PC-9 (cell line): ENCODE measurements at places on chromosomes 3 and 15.
A peak's percentile ranks its signal among the peaks of the same experiment; 100 is the strongest.

GRCh38 chr15:77409259-77410156 lies 10.4 kb downstream of the PEAK1 start:
- H3K4me1 ChIP-seq, result no peaks in the 10 kb centered on the region
- no peaks in the 10 kb centered on the region for H3K36me3 ChIP-seq
- H3K4me3 ChIP-seq, result no peak overlapping the region
- H3K27ac ChIP-seq, result no peak overlapping the region
- no peak for DNase-seq

DNA sequence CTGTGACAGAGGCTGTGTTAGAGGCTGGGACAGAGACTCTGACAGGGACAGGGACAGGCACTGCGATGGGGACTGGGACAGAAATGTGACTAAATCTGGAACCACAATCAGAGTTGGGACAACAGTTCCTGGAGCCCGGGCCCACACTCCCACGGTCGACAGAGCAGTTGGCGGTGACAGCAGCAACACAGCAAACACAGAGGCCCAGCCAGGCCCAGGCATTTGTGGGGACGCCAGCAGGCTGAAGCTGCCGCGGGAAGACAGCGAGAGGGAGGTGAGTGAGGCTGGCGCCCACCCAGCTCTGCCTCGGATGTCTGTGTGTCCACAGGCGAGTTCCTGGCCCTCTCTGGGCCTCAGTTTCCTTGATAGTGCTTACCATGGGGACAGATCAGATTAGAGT lies 9.3 kb upstream of the HCN4 start:
- no peaks in the 10 kb centered on the region for H3K36me3 ChIP-seq
- no peaks in the 10 kb centered on the region for H3K4me1 ChIP-seq
- no peak for DNase-seq
- H3K27ac ChIP-seq, result no peak overlapping the region

- no peaks in the 10 kb centered on the region for H3K27me3 ChIP-seq
- peak overlapping the region; percentile 88 for H3K27ac ChIP-seq
- peak overlapping the region; percentile 93 for H3K4me3 ChIP-seq
- DNase-seq, result no peak
- peaks cover 27% of the 10 kb centered on the region for H3K4me1 ChIP-seq
- no peaks in the 10 kb centered on the region for H3K36me3 ChIP-seq
Observed at GRCh38 chr3:20186600-20187004, 596 bp upstream of the SGO1 start.

DNA sequence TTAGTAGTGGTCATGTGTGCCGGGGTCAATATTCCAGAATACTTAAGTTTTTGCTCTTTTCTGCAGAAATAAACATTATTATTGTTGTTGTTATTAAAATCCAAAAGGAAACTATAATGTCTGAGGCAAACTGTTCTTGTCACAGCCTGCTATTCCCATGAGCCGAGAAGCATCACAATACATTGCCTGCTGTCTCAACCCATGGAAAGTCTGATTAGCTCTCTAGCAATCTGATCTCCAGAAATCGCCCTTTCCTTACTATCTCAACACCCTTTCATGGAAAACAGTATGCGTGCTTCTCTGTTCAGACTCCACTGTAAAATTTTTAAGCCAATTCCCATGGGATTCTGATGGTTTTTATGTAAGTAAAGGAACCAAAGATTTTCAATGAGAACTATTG lies 811.0 kb downstream of the TUSC7 start:
- no peaks in the 10 kb centered on the region for H3K27me3 ChIP-seq
- H3K4me3 ChIP-seq, result no peak overlapping the region
- no peak for DNase-seq
- no peak overlapping the region for H3K27ac ChIP-seq

GRCh38 chr3:46699676-46700523 lies 1.3 kb upstream of the TMIE start:
- DNase-seq, result peak; percentile 52
- H3K4me1 ChIP-seq, result peaks cover 10% of the 10 kb centered on the region; the same call in 1 of the 2 replicates
- H3K27ac ChIP-seq, result no peak overlapping the region

- no peak overlapping the region for H3K4me3 ChIP-seq
- DNase-seq, result no peak
Observed at GRCh38 chr3:7573330-7573729, 712.4 kb downstream of the GRM7 start.

- no peak overlapping the region for H3K4me3 ChIP-seq
- H3K27ac ChIP-seq, result no peak overlapping the region
Observed at GRCh38 chr3:185866995-185867394, 42.2 kb upstream of the IGF2BP2 start.

DNA sequence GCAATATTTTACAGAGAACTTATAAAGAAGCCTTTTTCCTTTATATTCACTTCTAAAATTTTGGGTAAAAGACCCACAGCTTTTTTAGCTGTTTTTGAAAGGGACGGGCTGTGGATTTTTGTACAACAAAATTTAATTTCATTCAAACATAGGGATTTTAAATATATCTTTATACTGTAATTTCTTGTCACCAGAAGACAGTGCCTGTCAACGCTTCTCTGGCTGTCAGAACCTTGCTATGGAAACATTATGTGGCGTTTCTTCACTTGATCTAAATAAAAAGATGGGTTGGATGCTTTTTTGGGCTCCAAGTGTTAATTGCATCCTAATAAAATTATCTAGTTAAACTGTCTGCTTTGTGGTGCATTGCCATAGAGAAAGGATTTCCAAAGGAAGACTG lies 635.6 kb upstream of the ALCAM start:
- H3K4me1 ChIP-seq, result no peaks in the 10 kb centered on the region
- DNase-seq, result no peak
- H3K4me3 ChIP-seq, result no peak overlapping the region
- no peaks in the 10 kb centered on the region for H3K36me3 ChIP-seq
- no peak overlapping the region for H3K27ac ChIP-seq
- no peaks in the 10 kb centered on the region for H3K27me3 ChIP-seq

GRCh38 chr3:143595456-143596077 lies 252.7 kb downstream of the SLC9A9 start:
- H3K4me1 ChIP-seq, result no peaks in the 10 kb centered on the region
- no peaks in the 10 kb centered on the region for H3K27me3 ChIP-seq
- no peaks in the 10 kb centered on the region for H3K36me3 ChIP-seq
- no peak overlapping the region for H3K4me3 ChIP-seq
- no peak overlapping the region for H3K27ac ChIP-seq

- no peak overlapping the region for H3K27ac ChIP-seq
- no peak for DNase-seq
- no peak overlapping the region for H3K4me3 ChIP-seq
- H3K36me3 ChIP-seq, result no peaks in the 10 kb centered on the region; the same call in 1 of the 2 replicates
- H3K27me3 ChIP-seq, result no peaks in the 10 kb centered on the region
Observed at GRCh38 chr15:52234596-52235541, 43.7 kb upstream of the GNB5 start.

- DNase-seq, result peak; percentile 27
- no peaks in the 10 kb centered on the region for H3K27me3 ChIP-seq
- peak overlapping the region; percentile 63 for H3K27ac ChIP-seq
- no peaks in the 10 kb centered on the region for H3K36me3 ChIP-seq
Observed at GRCh38 chr3:183912895-183913579, 28.4 kb upstream of the PARL start.

GRCh38 chr15:93173369-93173768 lies 84.4 kb upstream of the RGMA start:
- peak; percentile 3 for DNase-seq
- H3K4me3 ChIP-seq, result no peak overlapping the region
- no peak overlapping the region for H3K27ac ChIP-seq
- H3K36me3 ChIP-seq, result no peaks in the 10 kb centered on the region

- no peak overlapping the region for H3K27ac ChIP-seq
- H3K4me3 ChIP-seq, result no peak overlapping the region
- no peaks in the 10 kb centered on the region for H3K36me3 ChIP-seq
- H3K27me3 ChIP-seq, result no peaks in the 10 kb centered on the region
- H3K4me1 ChIP-seq, result no peaks in the 10 kb centered on the region
Observed at GRCh38 chr15:72445426-72445825, 28.7 kb upstream of the ARIH1 start.

- DNase-seq, result peak; percentile 37
- H3K4me3 ChIP-seq, result no peak overlapping the region
- no peaks in the 10 kb centered on the region for H3K27me3 ChIP-seq
- no peaks in the 10 kb centered on the region for H3K4me1 ChIP-seq
- no peaks in the 10 kb centered on the region for H3K36me3 ChIP-seq
- no peak overlapping the region for H3K27ac ChIP-seq
Observed at GRCh38 chr3:39900462-39901002, 91.1 kb downstream of the MYRIP start.

GRCh38 chr3:155727836-155728235 lies 17.0 kb downstream of the PLCH1 start:
- H3K4me3 ChIP-seq, result no peak overlapping the region
- H3K36me3 ChIP-seq, result no peaks in the 10 kb centered on the region
- DNase-seq, result peak; percentile 72
- no peaks in the 10 kb centered on the region for H3K27me3 ChIP-seq

GRCh38 chr3:11588338-11588737 lies 55.4 kb downstream of the VGLL4 start:
- H3K4me3 ChIP-seq, result no peak overlapping the region
- H3K27ac ChIP-seq, result no peak overlapping the region
- no peaks in the 10 kb centered on the region for H3K27me3 ChIP-seq
- peaks cover 28% of the 10 kb centered on the region for H3K4me1 ChIP-seq
- no peaks in the 10 kb centered on the region for H3K36me3 ChIP-seq
- no peak for DNase-seq

GRCh38 chr3:138011722-138012121 lies 1.8 kb downstream of the CLDN18 start:
- no peaks in the 10 kb centered on the region for H3K27me3 ChIP-seq
- no peak overlapping the region for H3K27ac ChIP-seq
- H3K4me3 ChIP-seq, result no peak overlapping the region
- no peak for DNase-seq
- no peaks in the 10 kb centered on the region for H3K4me1 ChIP-seq
- H3K36me3 ChIP-seq, result no peaks in the 10 kb centered on the region

DNA sequence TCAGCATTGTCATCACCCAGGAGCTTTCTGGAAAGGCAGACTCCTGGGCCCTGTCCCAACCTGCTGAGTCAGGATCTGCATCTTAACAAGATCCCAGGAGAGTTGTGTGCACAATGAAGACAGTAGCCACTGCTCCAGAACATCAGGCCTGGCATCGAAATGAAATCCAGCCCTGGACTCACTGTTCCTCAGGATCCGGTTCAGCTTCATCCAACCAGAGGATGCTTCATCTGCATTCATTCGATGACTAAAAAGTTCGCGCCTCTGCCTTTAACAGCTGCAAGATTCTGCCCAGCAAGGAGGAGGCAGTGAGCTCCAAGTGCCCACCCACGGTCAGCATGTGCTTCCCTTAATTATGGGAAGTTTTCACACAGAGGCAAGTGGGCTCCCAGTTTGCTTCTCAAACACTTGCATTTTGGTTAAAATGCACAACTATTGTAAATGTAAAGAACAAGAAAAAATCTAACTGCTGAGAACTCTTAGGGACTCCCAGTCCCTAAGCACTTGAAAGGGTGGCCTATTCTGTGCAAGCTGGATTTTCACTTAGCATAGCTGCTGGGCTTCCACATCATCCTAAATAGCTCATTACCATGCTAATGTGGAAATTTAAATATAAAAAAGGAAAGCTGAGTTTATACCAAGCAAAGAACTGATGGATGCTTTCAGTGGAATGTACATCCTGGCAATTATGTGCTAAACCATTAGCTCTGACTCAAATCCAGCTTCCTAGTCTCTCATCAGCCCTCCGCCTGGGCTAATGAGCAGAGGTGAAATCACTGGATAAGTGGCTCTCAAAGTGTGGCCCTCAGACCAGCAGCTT lies 25.5 kb upstream of the ESYT3 start:
- no peaks in the 10 kb centered on the region for H3K4me1 ChIP-seq
- no peak overlapping the region for H3K4me3 ChIP-seq
- DNase-seq, result no peak
- no peaks in the 10 kb centered on the region for H3K36me3 ChIP-seq
- peaks cover 25% of the 10 kb centered on the region; the same call in 1 of the 2 replicates for H3K27me3 ChIP-seq

DNA sequence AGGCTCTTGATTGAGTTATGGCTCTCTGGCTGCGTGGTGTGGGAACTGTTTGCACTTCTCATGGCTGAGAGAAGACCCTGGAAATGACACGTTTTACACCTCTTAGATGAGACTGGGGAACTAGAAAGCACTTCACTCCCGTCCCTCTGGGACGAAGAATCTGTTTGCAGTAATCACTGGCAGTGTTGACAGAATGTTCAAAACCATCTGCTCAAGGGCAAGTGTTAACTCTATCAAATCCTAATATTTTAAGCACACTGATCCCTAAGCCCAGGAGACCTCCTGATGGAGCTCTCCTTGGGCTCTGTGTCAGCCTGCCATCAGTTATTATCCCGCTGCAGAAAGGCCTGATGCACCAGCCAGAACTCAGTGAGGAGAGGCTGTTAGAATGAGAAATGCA lies 323.8 kb upstream of the DNAJC19 start:
- DNase-seq, result no peak
- H3K4me3 ChIP-seq, result no peak overlapping the region
- H3K27ac ChIP-seq, result no peak overlapping the region
- no peaks in the 10 kb centered on the region for H3K4me1 ChIP-seq
- 0 out of 2 replicates have a peak, but pooled peaks cover 10% of the 10 kb centered on the region for H3K27me3 ChIP-seq

GRCh38 chr15:58568157-58568571 lies 136.4 kb downstream of the LIPC start:
- peak overlapping the region; percentile 42 for H3K27ac ChIP-seq
- peak; percentile 64 for DNase-seq
- no peaks in the 10 kb centered on the region for H3K27me3 ChIP-seq
- H3K4me1 ChIP-seq, result peaks cover 10% of the 10 kb centered on the region
- H3K36me3 ChIP-seq, result no peaks in the 10 kb centered on the region

GRCh38 chr3:42214565-42215283 lies 51.3 kb downstream of the CCK start:
- H3K27me3 ChIP-seq, result no peaks in the 10 kb centered on the region
- no peak overlapping the region for H3K27ac ChIP-seq
- H3K4me1 ChIP-seq, result no peaks in the 10 kb centered on the region
- H3K36me3 ChIP-seq, result no peaks in the 10 kb centered on the region

GRCh38 chr3:12629560-12629959 lies 34.4 kb downstream of the RAF1 start:
- H3K4me3 ChIP-seq, result no peak overlapping the region
- H3K4me1 ChIP-seq, result no peaks in the 10 kb centered on the region
- H3K27ac ChIP-seq, result no peak overlapping the region
- no peak for DNase-seq
- no peaks in the 10 kb centered on the region for H3K36me3 ChIP-seq
- H3K27me3 ChIP-seq, result no peaks in the 10 kb centered on the region

- no peak for DNase-seq
- 0 out of 2 replicates have a peak, but pooled peaks cover 11% of the 10 kb centered on the region for H3K4me1 ChIP-seq
- no peaks in the 10 kb centered on the region for H3K36me3 ChIP-seq
- H3K27me3 ChIP-seq, result no peaks in the 10 kb centered on the region
Observed at GRCh38 chr3:177948716-177949425, 587.4 kb upstream of the KCNMB2 start.

- H3K4me3 ChIP-seq, result no peak overlapping the region; the same call in 1 of the 2 replicates
- H3K27me3 ChIP-seq, result no peaks in the 10 kb centered on the region
- H3K4me1 ChIP-seq, result peaks cover 38% of the 10 kb centered on the region
- peak; percentile 87 for DNase-seq
- no peaks in the 10 kb centered on the region for H3K36me3 ChIP-seq
Observed at GRCh38 chr15:101070502-101071273, 151.5 kb downstream of the LRRK1 start.

DNA sequence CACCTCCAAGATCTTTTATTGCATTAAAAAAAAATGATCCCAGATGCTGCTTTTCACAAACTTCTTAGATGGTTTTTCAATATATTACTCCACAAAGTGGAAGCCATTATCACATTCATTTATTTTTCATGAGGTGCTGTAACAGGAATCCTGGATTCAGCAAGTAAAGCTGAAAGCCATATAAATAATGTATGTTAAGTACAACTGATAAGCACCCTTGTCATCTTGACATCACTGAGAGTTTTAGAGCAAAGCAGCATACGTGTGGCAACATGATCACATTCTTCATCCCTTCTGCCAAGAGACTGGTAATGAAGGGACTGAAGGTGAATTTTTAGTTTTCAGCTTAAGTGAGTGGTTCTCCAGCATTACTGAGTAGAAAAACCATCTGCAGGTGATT lies 44.9 kb upstream of the LRRFIP2 start:
- H3K4me1 ChIP-seq, result peaks cover 40% of the 10 kb centered on the region
- H3K4me3 ChIP-seq, result no peak overlapping the region
- no peak for DNase-seq
- no peaks in the 10 kb centered on the region for H3K36me3 ChIP-seq
- H3K27ac ChIP-seq, result no peak overlapping the region
